Fibroblast of skin of right quadriceps (primary cell): ENCODE measurements at places on chromosomes 2 and 18.
A peak's percentile ranks its signal among the peaks of the same experiment; 100 is the strongest.

DNA sequence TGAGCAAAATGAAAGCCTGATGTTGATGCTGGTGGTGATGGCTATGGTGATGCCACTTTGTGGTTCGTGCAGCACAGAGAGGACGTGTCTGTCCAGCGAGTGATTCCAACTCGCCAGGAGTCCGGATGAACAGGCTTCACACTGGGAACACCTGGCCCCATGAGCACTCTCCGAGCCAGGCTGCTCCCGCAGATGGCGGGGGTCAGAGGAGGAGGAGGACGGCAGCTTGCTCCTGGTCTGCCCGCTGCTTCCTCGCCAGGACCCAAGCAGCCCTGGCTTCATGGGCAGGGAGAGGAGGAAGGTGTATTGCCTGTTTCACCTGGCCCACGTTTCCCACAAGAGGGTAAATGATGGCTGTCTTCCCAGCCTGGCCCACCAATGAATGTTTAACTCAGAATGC is 121.6 kb downstream of the MTCL1 start:
- no peak for DNase-seq

DNA sequence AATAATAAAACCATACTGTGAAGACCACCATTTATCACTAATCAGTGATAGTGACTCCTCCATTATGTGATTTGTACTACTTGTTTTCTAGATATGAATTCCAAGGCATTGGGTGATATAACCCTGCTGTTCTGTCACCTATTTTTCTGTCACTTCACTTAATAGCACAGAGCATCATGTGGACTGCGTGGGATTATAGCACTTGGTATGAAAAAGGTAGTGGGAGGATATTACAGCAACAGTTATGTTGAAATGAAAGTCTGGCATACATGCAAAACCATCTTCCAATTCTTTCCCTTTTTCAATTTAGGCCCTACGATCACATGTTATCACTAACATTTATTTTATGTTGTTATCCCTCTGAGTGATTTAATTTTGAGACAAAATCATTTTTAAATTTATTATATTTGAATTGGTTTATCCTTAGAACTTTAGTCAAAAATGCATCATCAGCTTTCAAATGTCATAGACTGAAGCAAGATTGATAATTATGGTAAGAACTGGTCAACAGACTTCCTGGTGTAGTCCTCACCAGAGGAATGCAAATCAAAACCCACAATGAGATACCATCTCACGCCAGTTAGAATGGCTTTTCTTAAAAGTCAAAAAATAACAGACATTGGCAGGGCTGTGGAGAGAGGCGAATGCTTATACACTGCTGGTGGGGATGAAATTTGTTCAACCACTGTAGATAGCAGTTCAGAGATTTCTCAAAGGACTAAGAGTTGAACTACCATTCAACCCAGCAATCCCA is 242.6 kb downstream of the IKZF2 start:
- no peak for DNase-seq

- no peak for DNase-seq
Measured at GRCh38 chr18:39795350-39795749, 2159.7 kb upstream of the PIK3C3 start.

- DNase-seq: no peak
Measured at GRCh38 chr18:26455639-26456038, 92.7 kb downstream of the KCTD1 start.

- DNase-seq: peak; percentile 32
Measured at GRCh38 chr2:181058378-181059269, 78.2 kb downstream of the UBE2E3 start.

DNA sequence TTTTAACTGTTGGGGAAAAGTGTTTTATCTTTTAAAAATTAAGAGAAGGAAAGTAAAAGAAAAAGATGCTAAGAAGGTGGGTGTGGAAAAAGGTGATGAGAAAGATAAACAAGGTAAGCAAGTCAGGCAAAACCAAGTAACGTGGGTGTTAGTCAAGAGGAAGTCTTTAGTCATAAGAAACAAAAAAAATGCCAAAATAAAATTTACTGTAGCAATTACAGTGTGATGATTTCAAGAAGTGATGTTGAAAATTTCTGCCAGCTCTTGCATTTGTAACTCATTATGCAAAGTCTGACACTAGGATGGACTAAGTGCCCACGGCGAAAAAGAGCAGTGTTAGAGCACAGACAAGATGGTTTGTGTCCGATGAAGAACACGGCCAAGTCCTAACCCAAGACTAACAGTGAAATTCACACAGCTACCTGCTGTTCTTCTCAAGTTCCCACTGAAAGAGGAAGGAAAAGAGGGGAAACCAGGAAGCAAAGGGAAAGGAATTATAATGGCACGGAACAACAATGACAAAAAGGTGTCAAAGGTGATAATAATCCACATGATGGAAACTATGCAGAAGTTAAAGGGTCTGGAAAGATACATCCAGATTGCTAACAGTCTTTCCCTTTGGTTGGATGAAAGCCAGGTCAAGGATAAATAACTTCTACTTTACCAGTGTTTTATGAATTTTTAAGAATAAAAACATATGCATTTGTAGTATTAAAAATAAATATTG is 34.1 kb downstream of the NOL10 start:
- no peak for DNase-seq

- peak; percentile 16 for DNase-seq
Measured at GRCh38 chr2:134178138-134178877, 75.6 kb upstream of the MGAT5 start.

GRCh38 chr2:36952748-36953197 is 13.6 kb downstream of the STRN start:
- DNase-seq: no peak

- no peak for DNase-seq
Measured at GRCh38 chr2:127853671-127854070, 4.3 kb downstream of the POLR2D start.

DNA sequence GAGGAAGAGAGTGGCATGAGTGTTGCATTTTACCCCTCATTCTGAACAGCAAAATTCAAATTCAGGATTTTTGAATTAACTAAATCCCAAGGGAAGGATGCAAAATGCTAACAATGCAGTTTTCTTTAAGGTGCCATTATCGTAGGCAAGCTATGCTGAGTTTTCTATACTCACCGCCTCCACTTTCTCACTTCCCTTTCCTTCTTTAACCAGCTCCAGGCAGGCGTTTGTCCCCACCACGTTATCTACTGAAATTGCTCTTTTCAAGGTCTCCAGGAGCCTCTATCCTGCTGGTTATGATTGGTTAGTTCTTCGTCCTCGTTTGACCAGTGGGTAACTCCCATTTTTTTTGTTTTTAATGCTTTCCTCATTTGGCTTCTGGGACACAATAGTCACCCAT is 1.8 kb upstream of the CPO start:
- no peak for DNase-seq

GRCh38 chr18:55421308-55421614 is 166.7 kb downstream of the TCF4 start:
- no peak for DNase-seq

- peak; percentile 24 for DNase-seq
Measured at GRCh38 chr2:69572641-69573040, 70.9 kb downstream of the AAK1 start.

- DNase-seq: no peak
Measured at GRCh38 chr2:134465228-134466105, 211.6 kb downstream of the MGAT5 start.

- peak; percentile 81 for DNase-seq
Measured at GRCh38 chr2:164840930-164841718, 499 bp downstream of the COBLL1 start.

- no peak for DNase-seq
Measured at GRCh38 chr18:7248877-7249276, 18.0 kb downstream of the LRRC30 start.

GRCh38 chr2:566379-567313 is 110.6 kb downstream of the TMEM18 start:
- no peak for DNase-seq

DNA sequence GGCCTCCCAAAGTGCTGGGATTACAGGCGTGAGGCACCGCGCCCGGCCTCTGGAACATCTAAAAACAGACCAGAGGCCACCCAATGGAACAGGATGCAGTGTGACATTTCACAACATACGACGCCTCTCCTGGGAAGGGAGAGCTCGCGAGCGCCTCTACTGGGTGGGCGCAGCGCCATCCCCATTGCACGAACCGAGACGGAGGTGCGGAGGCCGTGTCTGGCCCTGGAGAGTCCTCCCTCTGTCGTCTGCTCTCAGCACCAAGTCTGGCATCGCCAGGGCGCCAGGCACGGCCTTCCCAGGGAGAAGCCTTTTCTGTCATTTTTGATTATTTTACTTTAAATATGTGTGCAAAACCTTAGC is 9.4 kb upstream of the GBX2 start:
- peak; percentile 54 for DNase-seq
